ENCODE measurements at places on chromosomes 6 and 20.

DNA sequence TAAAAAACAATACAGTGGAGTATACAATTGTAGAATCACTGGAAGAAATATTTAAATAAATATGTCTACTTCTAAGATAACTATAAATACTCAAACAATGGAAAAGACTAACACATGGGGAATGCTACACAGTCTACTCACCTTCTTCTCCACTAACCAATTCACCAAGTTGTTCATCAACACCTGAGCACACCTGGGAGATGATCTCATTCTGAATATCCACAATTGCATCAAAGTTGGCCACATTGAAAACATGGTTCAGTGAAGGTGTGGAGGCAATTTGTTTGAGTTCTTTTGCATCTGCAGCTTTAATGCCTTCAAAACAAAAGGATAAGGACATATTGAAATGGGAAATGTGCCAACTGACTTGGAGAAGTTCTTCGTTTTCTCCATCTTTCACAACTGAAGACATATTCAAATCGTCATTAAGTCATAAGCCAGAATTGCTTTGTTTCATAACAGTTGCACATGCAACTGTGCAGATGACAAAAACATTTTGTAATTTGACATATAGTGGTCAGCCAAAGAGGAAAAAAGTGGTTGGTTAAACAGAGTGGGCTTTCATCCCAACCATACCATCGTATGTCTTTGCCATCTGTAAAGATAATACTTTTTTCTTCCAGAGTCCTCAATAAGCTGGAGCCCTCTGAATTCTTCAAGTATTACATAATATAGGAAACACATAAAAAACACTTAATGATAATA, 17.5 kb downstream of the COL12A1 start:
- DNase-seq, result no peak

- no peak for DNase-seq
Measured at GRCh38 chr6:36924131-36924530, 30.4 kb upstream of the PI16 start.

DNA sequence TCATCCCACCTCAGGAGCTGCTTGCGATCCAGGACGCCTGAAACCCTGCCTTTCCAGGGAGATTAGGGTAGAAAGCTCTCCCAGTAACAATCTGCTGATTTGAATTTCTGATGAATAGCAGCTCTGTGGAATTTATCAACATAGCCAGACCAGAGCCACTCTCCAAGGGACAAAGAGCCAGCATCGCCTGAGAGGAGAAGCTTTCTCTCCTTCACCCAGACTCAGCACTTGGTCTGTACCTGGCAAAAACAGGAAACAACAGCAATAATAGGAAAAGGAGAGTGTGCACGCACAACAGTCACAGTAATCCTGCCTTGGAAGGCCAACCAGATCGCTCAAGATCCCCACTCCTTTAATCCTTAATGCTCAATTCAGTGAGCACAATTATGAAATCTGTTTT, 22.3 kb upstream of the ROS1 start:
- no peak for DNase-seq

DNA sequence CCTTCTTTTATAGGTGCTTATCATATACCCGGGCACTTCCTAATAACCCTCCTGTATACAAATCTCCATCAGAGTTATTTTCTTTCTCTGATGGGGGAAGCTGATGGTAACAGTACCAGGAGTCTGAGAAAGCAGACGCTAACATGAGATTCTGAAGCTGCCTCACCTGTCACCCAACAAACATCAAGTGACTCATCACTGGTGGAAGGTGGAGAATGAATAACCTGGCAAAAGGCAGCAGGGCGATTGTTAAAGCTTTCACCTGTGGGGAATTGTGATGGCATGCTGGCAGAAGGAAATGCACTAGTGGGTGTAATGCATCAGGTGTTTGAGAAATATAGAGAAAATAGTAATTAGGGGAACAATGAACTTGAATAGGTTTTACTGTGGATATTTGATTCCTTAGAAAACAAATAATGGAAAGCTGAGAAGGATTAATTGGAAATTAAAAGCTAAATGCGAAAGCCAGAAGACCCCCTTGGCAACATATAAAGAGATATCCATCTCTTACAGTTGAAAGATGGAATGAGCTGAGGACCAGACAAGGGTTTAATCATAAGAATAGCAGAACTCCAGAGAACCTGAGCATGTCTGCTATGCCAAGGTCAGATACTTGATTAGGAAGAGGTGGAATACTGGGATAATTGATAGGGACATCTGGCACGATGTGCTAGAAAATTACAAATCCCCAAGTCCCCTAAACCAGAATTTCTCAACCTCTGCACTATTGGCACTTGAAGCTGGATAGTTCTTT, 517.1 kb downstream of the PKHD1 start:
- no peak for DNase-seq

- no peak for DNase-seq
Measured at GRCh38 chr20:63095718-63096654, 89.2 kb upstream of the BHLHE23 start.

- DNase-seq, result no peak
Measured at GRCh38 chr20:51533291-51534172, 9.0 kb downstream of the NFATC2 start.

- no peak for DNase-seq
Measured at GRCh38 chr20:63900413-63900812, 5.5 kb downstream of the DNAJC5 start.

DNA sequence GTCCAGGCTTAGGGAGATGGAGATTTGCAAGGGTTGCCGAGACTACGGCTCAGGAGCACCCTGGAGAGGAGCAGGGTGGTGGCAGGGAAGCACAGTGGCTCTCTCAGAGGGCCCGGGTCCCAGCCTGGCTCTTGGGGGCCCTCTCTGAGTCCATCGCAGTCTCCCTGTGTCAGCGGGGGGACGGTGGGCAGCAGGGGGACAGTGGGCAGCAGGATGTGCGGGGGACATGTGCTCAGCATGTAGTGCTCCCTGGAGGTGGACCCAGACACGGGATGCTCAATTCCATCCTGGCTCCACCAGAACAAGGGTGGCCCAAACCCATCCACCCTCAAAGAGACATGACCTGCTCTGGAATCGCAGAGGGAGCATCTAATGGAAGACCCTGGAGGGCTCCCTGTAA, 43.0 kb upstream of the ZBP1 start:
- no peak for DNase-seq

DNA sequence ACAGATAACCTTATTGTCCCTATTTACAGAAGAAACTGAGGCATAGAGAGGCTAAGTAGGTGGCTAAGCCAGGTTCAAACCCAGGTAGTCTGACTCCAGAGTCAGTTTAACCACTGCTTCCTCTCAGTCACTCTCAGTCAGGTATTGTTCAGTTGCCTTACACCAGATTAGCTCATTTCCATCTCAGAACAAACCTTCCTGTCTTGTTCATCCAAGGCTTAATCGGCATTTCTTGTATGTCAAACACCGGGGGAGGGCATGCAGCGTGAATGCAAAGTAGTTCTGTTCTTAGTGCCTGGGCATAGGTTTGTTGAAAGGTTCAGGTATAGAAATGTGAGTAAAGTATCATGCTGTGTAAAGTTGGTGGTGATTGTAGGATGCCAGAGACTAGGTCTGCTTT, 51.7 kb downstream of the CTNNBL1 start:
- no peak for DNase-seq

GRCh38 chr6:73134588-73134987, 90.7 kb downstream of the KHDC1L start:
- DNase-seq, result no peak

DNA sequence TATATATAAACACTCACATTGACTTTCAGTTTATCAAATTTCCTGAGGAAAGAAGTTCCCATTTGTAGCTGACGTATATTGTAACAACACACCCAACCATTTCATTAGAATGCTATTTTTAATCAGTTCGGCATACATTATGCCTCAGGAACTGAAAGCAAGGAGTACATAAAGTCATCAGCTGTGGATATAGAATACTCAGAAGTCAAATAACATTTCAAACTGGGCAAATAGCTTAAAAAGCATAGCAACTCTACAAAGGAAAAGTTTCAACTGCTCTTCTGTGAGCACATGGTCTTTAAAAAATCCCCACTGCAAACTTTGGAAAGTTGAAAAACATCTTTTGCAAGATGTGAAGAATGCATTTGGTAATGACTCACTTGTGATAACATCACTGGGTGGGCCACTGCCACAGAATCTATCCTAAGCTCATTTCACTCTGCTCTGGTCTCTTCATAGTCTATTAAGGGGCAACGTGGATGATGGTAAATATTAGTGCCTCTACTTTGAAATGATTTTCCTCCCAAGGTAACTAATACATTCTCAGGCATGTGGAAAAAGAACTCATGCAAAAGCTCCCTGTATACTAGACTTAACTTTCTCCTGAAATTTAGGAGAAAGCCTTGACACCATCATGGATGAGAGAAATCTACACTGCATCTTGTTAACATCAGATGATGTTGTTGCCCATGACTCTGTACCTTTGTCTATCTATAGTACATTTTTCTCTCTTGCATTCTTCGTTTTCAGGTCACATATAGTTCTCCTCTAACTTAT, 49.2 kb downstream of the FYN start:
- no peak for DNase-seq

DNA sequence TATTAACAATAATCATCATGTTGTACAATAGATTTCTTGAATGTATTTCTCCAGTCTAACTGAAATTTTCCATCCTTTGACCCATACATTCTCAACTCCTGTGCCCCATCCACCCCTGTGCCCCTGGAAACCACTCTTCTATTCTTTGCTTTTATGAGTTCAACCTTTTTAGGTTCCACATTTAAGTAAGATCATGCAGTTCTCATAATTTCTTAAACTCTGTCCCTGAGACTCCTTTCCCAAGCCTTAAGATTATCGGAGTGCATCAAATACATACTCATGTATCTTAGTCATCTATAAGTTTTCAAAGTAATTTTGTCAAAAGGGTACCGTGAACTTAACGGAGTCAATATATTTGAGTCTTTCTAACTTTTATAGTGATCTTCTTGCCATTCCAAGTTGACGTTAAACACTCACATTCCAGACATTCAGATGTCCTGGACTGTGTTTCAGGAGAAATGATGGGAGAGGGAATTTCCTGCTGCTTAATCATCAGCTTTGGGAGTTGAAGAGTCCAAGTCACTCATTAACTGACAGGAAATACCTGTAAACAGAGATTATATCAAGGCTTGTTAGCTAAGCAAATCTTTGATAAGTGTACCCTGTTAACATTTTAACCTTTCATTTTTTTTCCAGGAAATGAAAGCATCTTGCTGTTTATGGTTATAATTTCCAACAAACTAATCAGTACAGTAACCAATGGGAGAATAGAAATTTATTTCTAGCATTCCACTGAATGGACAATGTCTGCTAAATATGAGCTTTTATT, 73.3 kb downstream of the ADGRG6 start:
- peak; percentile 21 for DNase-seq
